T-helper 17 cell (primary cell): ENCODE measurements at places on chromosomes 1 and 21.

- peak; percentile 9 for DNase-seq
Measured at GRCh38 chr21:46119637-46120271, 21.8 kb downstream of the COL6A2 start.

GRCh38 chr1:212542761-212543187 is 65.8 kb upstream of the ATF3 start:
- no peak for DNase-seq

DNA sequence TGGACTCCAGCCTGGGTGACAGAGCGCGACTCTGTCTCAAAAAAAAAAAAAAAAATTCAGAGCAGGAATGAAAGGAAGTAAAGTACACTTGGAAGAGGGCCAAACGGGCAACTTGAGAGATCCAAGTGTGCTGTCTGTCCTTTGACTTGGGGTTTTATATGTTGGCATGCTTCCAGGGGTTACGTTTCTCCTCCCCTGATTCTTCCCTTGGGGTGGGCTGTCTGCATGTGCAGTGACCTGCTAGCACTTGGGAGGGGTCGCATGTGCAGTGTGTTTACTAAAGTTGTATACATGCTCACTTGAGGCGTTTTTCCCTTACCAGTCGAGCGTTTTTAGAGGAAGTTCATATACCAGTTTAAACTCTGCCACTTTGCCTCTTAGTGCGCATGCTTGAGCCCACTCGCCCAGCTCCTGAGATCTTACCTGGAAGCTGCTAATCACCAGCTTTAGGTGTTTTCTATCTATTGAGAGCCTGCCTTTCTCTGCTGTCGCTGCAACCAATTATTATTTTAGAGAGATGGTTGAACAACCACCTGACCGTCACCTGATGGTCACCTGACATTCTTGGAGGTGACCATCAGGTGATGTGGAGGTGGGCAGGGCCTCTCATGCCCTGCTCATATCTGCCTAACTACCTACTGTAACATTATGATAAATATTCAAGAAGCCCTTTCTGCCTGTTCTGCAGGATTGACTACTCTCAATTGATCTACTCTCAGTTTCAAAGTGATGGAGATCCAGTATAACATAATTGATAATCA is 140.1 kb downstream of the MACF1 start:
- DNase-seq = no peak

GRCh38 chr21:46215436-46216131 is 13.0 kb downstream of the LSS start:
- DNase-seq = no peak

GRCh38 chr1:203271962-203272632 is 33.2 kb upstream of the BTG2 start:
- DNase-seq = no peak

DNA sequence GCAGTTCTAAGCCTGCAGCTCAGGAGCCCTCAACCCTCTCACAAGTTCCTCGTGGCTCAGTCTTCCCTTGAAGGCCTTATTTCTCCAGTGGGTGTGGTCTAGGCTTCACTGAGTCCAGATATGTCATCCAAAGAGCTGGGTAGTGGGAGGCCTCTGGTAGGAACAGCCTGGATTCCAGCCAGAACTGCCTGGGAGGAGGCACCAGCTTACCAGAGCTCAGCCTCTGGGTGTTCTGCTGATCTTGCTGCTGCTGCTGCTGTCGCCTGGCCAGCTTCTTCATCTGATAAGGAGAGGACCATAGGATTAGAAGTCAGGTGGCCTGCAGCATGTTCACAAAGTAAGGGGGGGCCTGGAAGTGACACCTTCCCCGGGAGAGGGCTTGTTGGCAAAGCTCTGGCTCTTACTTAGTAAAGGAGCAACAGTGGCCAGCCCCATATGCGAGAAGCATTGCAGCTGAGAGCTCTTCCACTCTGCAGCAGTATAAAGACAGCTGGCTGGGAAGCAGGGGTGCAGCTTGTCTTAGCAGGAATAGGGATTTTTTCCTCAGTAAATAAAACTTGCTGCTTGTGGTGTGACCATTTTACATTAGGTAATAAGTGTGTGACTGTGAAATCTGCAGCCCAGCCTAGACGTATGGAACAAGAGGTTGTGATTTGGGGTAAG is 148.5 kb downstream of the LMX1A start:
- DNase-seq = no peak

DNA sequence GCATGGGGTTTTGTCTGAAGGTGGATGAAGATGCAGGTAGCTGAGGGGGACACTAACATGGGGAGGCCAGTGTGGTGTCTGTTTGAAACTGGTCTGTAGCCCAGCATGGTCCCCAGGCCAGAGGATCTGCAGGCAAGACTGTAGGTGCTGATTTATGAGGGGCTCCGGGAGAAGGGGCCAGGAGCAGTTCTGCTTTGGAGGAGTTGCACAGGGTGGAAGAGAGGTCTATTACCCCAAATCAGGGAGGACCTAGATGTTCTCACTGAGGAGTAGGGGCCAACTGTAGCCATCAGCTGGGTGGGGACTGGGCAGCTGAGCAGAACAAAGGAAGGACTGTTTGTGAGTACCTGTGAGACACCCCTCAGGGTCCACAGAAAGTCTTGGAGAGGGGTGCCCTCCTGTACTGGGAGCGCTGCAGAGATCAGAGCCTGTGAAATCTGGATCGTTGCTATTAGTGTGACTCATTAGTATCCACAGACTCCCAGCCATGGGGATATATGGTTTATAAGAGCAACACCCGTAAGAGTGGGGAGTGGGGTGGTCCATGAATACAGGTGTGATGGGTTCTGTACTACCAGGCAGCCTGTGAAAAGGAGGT is 64.3 kb upstream of the IRF2BP2 start:
- DNase-seq = no peak

GRCh38 chr1:30758785-30759380 is 1.3 kb upstream of the LAPTM5 start:
- DNase-seq = no peak

- no peak for DNase-seq
Measured at GRCh38 chr1:172818841-172819527, 160.1 kb downstream of the FASLG start.

DNA sequence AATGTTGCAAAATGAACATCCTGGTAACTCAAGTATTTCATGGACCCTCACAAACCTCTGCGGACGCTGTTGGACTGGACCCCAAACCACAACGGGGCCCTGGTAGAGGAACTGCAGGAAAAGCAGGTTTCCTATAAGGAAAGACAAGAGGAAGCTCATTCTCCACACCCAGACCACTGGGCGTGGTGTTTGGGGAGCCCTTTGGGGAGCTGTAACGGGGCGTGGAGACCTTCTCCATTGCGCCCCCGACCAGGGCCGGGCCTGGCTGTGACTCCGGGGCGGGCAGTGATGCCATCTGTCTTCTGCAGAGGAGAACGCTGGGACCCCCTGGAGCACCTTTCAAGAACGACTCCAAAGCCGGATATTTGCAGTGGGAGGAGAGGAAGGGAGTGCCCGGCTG is 30.0 kb upstream of the AGPAT3 start:
- no peak for DNase-seq

DNA sequence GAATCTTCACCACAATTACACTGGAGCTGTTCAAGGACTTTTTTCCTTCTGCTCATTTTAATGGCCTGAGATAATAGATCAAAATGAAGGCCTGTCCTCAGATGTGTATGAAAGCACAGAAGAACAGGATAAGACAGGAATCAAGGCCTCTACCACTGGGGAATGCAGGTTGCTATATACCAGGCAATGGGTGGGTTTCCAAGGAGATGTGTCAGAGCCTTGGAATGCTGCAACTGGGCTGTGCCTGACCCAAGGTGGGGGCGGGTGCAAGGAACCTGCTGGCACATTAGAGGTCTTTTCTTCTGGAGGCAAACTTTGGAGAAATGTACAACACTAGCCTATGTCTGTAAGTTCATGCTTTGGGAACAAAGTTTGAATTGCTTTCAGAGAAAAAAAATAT is 21.7 kb upstream of the LAMC2 start:
- DNase-seq = no peak

DNA sequence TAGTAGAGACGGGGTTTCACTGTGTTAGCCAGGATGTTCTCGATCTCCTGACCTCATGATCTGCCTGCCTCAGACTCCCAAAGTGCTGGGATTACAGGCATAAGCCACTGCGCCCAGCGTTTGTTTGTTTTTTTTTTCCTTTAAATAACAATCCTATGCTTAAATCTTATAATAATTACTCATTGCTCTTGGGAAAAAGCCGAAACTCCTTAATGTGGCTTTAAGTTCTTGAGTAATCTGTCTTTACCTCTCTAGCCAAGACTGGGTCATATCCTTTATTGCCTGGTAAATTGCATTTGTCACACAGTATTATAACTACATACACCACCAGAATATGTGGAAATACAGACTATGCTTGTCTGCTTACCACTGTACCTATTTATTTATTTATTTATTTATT is 97.1 kb downstream of the MACF1 start:
- DNase-seq = no peak

DNA sequence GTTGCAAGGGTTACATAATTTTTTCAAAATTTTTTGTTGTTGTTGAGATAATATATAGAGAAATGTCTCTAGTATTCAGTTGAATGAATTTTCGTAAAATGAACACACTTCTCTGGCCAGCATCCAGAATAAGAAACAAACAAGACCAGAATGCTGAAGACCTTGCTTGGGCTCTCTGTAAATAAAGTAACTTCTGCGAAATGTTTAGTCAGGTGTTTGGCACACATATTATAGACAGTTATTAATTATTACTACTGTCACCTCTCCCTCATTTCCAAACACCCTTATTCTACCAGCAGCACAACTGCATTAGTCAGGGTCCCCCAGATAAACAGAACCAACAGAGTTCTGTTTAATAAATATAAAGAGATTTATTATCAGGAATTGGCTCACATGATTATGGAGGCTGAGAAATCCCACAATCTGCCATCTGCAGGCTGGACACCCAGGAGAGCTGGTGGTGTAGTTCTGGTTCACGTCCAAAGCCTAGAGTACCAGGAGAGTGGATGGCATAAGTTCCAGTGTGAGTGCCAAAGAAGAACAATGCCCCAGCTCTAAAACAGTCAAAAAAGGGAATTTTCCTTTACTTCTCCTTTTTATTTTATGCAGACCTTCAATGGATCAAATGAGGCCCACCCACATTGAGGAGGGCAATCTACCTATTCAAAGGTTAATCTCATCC is 44.1 kb upstream of the KCND3 start:
- no peak for DNase-seq

DNA sequence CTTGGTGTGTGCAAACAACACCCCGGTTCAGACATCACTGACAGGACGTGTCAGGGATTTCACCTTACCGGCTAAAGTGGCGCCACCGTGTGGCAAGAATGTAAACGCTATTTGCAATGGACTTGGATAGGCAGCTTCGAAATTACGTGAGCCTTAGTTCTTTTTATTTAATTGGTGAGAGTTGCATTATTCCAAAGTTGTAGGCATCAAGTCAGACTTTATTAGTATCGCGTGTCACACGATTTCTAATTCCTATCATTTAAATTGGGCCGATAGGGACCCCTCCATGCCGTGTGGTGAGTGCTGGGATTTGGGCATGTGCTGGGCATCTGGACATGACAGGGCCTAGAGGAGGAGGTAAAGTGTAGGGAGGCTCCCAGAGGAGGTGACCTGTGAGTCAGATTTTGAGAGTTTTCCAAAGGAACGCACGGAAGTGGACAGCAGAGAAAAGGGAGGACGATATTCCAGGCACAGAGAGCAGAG is 14.5 kb upstream of the CPT2 start:
- DNase-seq = peak; percentile 59

- DNase-seq = no peak
Measured at GRCh38 chr1:234960722-234961455, 167.7 kb downstream of the TOMM20 start.

DNA sequence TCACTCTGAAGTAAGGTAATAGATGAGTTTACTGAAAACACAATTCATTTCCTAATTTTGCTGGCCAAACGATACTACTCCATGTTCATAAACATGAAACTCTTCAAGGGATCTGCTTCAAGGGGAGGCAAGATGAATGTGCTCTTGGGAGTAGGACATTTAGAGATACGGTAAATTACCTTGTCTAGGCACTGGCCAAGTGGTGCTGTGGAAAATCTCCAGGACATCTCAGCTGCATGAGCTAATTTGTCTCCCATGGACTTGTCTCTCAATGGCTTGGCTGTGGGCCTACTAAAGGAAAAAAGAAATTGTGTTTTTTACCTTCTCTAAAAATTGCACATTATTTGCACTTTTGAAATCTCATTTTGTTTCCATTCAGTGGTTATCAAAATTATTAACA is 780.6 kb downstream of the LTN1 start:
- DNase-seq = no peak

DNA sequence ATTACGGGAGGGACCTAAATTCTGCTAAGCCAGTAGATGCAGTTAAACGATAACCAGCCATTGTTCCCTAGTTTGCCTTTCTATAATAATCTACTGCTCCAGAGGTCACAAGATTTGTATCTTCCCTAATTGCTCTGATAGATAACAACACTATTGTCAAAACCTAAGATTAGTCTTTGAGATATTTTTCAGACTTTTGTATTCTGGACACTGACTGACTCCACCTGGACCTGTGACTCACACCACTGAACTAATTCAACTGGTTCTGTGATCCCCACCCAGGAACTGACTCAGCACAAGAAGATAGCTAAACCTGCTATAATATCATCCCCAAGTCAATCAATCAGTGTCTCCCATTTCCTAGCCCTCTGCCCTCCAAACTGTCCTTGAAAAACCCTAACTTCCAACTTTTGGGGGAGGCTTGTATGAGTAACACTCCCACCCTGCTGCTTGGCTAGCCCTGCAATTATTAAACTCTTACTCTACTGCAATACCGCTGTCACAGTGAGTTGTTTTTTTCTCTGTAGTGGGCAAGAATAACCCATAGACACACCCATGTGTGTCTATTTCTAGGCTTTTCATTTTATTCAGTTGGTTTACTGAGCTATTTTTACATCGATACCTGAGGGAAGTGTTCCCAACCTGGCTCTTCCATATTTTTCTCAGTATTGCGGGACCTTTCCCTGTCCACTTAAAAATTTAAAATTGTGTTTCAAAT is 11.2 kb downstream of the KIFAP3 start:
- DNase-seq = no peak

DNA sequence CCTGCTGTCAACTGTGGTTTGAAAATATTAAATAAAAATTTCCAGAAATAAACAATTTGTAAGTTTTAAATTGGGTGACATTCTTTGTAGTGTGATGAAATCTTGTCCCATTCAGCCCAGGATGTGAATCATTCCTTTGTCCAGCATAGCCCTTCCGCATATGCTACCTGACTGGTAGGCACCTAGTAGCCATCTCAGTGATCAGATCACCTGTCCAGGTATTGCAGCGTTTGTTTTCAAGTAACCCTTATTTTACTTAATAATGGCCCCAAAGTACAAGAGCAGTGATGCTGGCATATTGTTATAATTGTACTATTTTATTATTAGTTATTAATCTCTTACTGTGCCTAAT is 351.6 kb upstream of the B3GALT2 start:
- DNase-seq = no peak

DNA sequence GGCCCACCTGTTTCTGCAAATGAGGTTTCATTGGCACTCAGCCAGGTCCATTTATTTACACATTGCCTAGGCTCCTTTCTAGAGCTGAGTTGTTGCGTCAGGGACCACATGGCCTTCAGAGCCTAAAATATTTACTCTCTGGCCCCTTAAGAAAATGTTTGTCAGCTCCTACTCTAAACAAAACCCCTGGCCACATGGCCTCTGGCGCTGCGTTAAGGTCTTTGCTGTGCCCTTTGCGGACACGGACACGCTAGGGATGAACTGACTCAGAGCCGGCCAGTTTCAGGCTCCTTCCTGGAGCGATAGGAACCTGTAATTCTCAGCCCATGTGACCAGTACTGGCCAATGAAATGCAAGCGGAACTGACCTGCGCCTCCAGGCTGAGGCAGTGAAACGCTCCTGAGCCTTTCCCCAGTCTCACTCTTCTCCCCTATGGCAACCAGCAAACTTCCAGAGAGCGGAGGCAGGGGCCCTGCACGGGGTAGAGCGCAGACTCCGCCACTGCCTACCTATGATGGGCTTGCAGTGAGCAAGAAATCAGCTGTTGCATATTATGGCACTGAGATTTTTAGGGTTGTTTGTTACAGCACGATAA is 160.3 kb downstream of the ETS2 start:
- no peak for DNase-seq
